B cell (primary cell): ENCODE measurements at places on chromosomes 11 and 22. TPM values are rescaled to one million over a fixed set of nuclear protein-coding genes. Genes with fewer than 3 reads are reported as not detected.

Gene DSCAML1
- total RNA-seq = 1.2 and 1.3 TPM in 2 replicates

DNA sequence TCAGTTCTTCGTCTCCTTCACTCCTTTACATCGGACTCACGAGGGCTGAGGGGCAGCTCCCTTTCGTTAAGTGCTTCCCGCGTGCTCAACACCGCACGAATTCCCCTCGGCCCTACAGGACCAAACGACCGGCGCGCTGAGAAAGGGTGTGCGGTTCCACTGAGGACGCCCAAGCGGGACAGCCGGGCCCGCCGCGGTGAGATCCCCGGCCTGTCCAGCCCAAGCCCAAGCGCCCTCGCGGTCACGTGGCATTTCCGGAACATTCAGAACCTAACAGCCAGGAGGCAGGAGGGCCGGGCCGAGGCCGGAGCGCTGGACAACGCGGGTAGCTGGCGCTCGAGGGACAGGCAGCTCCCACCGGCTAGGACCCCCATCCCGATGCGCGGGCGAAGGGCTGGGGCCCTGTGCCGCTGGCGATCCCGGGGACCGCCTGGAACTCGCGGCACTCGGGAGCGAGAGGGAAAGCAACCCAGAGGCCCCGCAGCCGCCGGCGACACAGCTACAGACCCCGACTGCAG, 737 bp upstream of the STIP1 start:
- DNase-seq = no peak

GRCh38 chr22:49970528-49971231, 10.1 kb downstream of the PIM3 start:
- peak; percentile 95 for DNase-seq

DNA sequence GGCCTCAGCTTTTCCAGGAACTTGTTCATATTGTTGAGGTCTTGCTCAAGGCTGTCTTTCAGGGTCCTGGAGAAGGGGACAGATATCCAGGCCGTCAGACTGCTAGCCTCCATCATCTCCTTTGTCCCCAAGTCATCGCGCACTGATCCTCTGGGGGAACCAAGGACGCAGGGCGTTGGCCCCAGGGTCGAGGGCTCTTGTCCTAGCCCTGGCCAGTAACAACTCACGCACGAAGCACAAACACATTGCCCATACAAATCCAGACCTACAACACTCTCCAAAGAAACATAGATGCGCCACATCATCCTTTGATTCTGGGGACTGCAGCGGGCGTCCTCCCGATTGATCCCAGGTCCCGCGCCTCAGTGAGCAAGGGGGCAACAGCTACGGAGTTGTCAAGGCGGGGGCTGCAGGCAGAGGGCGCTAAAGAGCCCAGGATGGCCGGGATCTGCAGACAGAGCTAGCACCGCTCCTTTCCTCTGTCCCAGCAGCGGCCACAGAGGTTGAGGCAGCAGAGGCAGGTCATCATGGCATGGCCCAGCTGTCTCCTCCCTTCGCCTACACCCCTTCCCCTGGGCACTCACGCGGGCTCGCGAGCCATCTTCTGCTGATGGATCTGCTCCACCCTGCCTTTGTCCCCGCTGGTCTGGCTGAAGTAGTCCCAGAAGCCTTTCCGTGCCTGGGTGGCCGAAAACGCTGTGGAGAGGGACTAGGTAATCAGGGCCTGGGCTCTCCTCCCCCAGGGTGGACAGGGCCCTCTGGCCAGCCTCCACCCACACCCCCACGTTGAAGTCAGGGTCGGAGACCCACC, 472 bp downstream of the APOA5 start:
- DNase-seq = peak; percentile 73

GRCh38 chr11:96620464-96621044, 230.7 kb downstream of the JRKL start:
- DNase-seq = no peak

- no peak for DNase-seq
These were observed 18.1 kb downstream of the SLC6A5 start for GRCh38 chr11:20617346-20618005.
